ENCODE measurements at places on chromosomes 13 and 19. TPM values are rescaled to one million over a fixed set of nuclear protein-coding genes. Genes with fewer than 3 reads are reported as not detected.

GRCh38 chr13:34654203-34654602 lies 287.9 kb upstream of the NBEA start:
- no peak for DNase-seq

GRCh38 chr13:99687723-99688397 lies 186.6 kb downstream of the TM9SF2 start:
- no peak for DNase-seq

DNA sequence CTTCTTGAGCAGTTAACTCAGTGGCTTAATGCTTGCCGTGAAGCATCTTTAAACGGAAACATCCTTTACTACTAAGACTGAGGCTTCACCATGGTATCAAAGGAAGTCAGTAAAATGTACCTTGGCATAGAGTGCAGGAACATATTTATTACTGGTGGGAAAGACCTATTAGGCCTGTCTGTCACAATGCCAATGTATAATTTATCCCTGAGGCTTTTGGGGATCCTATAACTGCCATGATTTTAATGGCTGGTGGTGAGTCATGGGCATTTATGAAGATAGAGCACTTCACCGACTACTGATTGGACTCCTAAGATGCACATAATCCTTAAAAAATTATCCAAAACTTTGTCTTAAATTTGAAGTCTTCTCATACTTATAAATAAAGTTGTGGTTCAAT lies 79.6 kb downstream of the FGF14 start:
- DNase-seq: no peak

GRCh38 chr13:30991184-30991583 lies 58.7 kb downstream of the TEX26 start:
- no peak for DNase-seq

- DNase-seq: no peak
These were observed 2.4 kb downstream of the TICAM1 start for GRCh38 chr19:4829001-4829712.

GRCh38 chr19:55611983-55612645 lies 6.7 kb downstream of the ZNF865 start:
- DNase-seq: no peak

DNA sequence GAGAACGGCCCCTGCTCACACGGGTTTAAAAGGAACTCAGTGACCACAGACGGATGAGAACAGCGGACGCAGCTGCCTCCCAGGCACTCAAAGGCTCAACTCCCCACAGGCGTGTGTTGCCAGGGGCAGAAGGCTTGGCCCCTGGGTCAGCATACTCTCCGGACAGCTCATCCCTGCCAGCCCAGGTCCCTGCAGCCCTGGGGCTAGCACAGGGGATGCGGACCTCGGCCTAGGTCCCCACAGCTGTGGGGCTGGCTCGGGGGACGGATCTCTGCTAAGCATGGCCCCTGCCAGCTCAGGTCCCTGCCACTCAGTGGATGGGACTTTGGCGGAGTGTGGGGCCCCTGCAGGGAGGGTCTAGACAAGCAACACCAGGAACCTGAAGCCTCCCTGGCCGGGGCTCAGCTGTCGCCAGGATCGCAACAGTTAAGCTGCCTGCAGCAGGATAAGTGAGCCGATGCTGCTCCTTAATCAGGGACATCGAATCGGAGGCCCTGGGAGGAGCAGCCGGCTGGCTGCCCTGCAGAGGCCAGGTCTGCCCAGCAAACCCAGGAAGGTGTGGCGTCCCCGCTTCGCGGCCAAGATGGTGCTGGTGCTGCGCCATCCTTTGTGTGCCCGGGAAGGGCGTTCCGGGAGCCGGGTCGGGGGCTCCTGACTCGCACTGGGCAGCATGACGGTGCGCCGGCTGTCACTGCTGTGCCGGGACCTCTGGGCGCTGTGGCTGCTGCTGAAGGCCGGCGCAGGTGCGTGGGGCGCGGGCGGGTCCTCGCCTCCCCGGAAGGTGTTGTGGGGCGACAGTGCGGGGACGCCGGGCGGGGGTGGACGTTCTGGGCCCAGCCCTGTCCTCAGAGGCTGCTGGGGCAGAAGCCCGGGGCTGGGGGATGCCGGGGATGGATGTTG lies 32.5 kb downstream of the MCF2L start:
- no peak for DNase-seq

DNA sequence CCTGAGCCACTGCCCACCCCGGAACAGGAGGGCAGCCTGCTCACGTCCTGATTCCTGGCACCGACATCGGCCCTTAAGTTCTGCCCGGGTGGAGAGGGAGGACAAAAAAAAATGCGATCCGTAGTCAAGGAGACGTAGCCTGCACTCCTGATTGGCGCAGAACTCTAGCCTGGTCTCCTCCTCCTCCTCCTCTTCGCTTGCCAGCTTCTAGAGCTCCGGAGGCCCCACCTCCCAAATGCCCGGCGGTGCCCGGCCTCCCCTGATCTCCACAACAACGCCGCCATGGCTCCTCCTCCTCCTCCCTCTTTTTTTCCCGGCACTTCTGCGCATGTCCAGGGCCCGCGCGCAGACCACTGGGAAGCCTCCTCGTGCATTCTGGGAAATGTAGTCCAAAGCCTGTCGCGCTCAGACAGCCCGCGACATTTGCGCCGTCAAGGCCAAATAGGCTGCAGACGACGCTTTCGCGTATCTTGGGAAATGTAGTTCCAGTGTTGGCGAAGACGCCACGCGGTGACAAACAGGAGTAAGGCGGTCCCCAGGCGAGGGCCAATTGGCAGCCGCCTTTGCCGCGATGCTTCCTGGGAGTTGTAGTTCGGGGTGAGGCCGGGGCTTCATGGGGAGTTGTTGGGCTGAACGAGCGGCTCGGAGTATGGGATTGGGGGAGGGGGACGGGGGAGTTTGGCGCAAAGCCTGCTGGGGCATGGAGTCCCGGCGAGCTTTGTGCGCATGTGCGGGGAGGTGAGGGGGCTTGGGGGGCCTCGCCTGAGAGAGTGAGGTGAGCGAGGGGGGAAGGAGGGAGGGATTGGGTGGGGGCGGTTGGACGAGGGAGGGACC lies at the start of gene ZNF444:
TSS of gene ZNF444 (plus strand) at position 705 of the 834 bp plus-strand sequence. CDS start 5,625 bp downstream, outside the sequence.
- DNase-seq: peak; percentile 97

GRCh38 chr19:48608798-48609263 lies 2.3 kb downstream of the SPACA4 start:
- peak; percentile 49 for DNase-seq

FPR3 gene
- 0.09 TPM for total RNA-seq

PSG4 gene
- total RNA-seq: not detected

SPACA4 gene
- total RNA-seq: not detected

SHC2 gene
- 7.3 TPM for total RNA-seq

ALKBH7 gene
- total RNA-seq: 21.2 TPM

ZFP82 gene
- 41.6 TPM for total RNA-seq

OR10H1 gene
- not detected for total RNA-seq

ZNF497 gene
- total RNA-seq: 7.0 TPM
